Cardiac fibroblast (primary cell): ENCODE measurements at places on chromosomes 16 and 17.

DNA sequence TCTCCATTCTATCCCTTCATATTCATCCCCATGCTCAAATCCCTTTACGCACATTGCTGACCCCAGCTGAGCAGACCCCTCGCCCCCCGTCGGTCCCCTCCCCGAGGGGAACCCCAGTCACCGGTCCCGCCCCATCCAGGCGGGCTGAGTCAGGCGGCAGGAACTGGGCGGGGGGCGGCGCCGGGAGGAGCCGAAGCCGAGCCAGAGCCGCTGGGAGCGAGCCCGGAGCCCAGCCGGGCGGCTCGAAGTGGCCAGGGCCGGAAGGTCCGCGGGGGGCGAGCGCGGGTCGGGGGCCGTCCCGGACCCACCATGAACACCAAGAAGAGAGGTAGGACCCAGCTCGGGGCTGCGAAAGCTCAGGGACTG is 8.6 kb downstream of the RIPOR1 start:
- DNase-seq: peak; percentile 51

DNA sequence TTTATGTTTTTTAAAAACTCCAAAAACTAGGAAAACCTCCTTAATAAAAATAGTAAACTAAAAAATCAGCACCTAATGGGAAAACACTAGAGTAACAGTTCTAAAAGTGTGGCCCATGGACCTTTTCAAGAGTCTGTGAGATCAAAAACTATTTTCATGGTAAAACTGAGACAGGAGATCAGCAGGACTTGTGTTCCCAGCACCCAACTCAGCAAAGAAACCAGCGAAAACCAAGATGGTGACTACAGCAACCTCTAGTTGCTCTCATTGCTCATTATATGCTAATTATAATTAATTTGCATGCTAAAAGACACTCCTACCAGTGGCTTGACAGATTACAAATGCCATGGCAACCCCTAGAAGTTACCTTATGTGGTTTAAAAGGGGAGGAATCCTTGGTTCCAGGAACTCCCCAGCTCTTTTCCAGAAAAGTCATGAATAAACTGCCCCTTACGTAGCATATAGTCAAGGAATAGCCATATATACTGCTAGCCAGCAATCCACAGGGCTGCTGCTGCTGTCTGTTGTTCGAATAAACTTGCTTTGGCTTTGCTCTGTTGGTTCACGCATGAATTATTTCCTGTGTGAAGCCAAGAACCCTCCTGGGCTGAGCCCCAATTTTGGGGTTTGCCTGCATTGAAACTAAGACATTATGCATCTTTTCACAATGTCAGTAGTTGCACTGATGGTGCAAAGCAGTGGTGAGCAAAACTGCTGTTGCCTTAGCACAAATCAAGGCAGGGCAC is 12.4 kb downstream of the CMTR2 start:
- DNase-seq: no peak

GRCh38 chr16:10121897-10122425 is 60.3 kb downstream of the GRIN2A start:
- DNase-seq: no peak

DNA sequence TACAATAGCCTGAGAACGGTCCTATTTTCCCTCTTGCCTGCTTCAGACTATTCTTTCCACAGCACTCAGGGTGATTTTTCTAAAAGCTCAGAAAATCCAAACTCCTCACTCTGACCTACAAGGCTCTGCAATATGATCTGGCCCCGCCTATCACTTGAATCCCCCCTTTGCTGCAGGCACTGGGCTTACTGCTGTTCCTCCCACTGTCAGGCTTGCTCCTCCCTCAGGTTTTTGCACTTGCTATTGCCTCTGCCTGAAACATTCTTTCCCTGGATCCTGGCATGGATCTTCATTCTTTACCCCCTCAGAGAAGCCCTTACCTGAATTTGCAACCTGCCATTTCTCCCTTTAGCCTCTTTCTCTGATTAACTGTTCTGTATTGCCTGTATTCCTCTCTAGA is 52.3 kb downstream of the RPGRIP1L start:
- no peak for DNase-seq

- DNase-seq: no peak
Observed at GRCh38 chr17:10036511-10037061, 131.5 kb upstream of the RCVRN start.

DNA sequence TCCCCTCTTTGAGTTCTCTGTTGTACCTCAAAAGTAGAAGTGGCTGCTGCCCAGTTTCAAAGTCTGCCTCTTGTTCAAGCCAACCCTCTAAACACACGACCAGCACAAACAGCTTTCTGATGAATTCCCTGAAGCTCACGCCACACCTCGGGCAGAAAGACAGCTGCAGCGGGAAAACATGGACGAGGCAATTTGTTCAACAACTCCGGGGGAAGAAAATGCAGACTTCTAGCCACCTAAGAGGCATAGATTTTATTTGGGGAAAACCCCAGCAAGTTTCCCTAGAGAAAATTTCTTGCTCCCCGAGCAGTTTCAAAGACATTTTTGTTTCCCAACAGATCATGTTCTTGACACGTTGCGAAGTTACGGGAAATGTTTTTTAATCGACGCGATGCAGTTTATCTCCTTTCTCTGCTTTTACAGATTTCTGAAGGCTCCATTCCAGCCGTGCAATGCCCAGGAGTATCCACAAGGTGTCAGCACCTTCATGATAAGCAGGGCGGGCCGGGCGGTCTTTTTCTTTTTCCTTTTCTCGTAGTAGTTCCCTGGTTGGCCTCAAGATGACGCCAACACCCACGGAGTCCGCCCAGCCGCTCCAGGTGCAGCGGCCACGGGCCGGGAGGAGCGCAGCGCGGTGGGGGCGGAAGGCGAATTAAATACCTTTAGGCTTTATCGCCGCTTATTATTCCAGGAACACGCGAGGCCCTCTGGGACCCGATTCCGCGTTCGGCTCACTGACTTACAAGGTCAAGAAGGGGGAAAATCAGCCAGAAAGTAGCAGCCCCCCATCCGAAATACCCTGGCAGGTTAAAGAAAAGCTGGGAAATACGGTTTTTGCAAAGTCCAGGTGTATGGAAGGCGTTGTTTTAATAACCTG is 2.9 kb upstream of the FOXC2 start:
- DNase-seq: peak; percentile 96

DNA sequence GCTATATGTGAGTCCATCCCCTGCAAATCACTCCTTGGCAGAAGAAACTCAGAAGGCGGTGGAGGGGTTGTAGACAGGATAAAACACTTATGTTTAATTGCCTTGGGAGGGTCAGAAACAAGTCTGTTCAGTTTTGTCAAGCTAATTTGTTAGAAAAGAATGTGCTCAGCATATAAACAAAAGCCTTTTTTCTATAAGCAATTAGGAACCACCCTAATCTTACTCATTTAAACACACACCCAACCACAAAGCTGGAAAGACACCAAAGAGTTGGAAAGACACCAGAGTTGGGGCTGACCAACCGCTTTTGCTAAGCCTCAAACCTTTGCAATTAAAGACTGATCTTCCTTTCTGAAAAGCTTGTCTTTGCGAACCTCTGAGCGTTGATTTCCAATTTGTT is 439.2 kb upstream of the ERCC4 start:
- DNase-seq: no peak

GRCh38 chr16:50642349-50642748 is 38.8 kb downstream of the SNX20 start:
- DNase-seq: no peak

- DNase-seq: no peak
Observed at GRCh38 chr17:41098042-41098441, at the start of gene KRTAP4-8. Gene KRTAP4-8 (minus strand): TSS chr17:41098142. CDS start chr17:41098084, 58 bp downstream.

DNA sequence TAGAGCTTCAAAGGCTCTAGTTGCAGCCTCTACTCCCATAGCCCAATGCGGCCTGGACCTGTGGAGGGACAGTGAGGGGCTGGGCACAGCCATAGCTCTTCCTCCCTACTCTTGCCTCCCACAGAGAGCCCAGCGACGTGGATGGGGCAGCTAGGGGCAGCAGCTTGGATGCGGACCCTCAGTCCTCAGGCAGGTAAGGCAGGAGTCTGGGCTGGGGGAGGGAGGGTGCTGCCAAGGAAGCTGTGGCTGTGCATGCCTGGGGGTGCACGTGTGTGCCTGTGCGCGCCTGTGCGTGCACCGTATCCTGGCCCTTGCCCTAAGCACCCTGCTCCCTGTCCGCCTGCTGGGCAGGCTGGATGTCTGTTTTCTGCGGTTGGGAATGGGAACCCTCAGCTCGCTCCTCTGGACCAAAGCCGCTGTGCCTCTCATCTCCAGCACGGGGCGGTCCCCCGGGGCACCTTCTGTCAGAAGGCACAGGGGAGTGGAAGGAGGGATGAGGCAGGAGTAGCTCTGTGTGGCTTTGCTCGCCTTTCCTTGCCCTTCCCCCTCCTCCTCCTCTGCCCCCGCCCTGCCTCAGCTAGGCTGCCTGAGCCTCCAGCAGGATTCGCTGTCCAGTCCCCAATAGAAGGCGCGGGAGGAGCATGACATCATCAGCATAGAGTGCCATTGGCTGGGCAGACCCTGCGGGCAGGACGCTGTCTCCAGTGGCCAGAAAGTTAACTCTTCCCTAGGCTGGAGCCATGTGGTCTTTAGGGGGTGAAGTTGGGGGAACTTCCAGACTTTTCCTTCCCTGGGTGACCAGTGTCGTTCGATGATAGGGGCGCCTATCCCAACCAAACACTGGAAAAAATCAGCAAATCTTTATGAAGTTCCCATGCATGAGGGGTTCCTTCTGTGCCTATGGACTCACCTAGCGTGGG is 797 bp downstream of the PRCD start:
- DNase-seq: peak; percentile 96

GRCh38 chr16:55083052-55083451 is 152.4 kb downstream of the IRX5 start:
- no peak for DNase-seq

GRCh38 chr17:78628547-78629435 is 51.6 kb upstream of the DNAH17 start:
- no peak for DNase-seq

GRCh38 chr17:2075336-2076086 is 20.6 kb downstream of the HIC1 start:
- no peak for DNase-seq

DNA sequence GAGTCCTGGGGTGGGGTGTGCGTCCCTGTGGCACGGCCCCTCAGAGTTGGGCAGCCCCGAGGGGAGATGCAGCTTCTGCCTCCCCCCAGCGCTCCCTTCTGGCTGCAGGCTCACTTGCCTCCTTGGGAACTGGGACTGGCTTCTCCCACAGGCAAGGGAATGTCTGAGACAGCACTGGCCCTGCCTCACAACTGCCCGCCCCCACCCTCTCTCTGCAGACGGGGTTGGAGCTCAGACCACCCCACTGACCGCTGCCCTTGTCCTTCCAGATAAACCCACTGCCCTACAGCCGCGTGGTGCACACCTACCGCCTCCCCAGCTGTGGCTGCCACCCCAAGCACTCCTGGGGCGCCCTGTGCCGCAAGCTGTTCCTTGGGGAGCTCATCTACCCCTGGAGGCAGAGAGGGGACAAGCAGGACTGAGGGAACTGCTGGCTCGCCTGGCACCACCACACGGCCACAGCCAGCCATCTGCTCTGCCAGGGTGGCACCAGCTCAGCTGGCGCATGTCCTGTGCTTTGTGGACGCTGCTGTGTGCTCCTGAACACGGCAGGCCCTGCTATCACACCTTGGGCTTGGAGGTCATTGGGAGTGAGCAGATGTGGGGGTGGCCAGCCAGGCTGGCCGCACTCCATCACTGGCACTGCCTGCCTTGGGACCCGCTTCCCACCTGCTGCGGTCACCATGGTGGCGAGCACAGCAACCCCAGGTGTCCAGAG is 7.1 kb upstream of the RAB40C start:
- no peak for DNase-seq

- DNase-seq: no peak
Observed at GRCh38 chr17:82011617-82012187, 11.0 kb downstream of the CENPX start.

DNA sequence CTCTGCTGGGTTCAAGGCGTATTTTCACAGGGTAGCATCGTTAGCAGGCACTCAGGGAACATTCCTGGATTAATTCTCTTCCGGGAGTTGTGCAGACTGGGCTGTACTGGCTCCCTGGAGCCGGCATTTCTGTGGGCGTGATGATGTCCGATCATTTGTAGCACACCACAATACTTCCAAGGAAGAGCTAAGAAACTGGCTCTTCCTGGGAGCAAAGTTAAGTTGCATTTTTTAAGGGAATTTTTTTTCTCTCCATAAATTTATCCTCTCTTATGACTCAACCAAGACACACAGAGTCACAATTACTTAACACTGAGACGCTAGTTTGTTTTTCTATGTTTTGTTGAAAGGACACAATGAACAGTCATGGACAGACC is 211.6 kb upstream of the FOXF1 start:
- peak; percentile 27 for DNase-seq

GRCh38 chr17:58330997-58331814 is 2.6 kb upstream of the TSPOAP1 start:
- DNase-seq: no peak

DNA sequence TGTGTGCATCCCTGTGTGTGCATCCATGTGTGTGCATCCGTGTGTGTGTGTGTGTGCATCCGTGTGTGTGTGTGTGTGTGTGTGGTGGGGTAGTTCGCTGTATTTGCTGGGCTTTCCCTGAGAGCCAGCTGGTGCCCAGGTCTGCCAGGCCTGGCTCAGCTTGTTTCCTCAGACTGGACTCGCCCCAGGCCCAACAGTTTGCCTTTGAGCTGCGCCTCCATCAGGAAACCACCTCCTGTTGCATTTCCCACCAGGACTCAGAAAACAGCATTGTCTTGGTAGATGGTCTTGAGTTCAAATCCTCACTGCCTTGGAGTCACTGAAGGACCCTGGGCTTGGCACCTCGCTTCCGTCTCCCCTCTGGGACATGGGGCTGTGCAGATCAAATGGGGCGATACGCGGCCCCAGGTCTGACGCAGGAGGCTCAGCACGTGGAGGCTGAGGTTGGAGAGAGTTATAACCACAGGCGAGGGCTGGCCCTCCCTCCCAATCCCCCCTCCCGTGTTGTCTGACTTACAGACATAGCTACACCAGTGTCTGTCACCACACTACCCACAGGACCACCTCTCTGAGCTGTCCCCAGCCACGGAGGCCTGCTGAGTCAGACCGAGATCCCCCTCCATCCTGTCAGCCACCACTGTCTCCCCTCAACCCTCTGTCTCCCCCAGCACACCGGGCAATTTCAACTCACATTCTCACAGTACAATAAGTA is 4.7 kb downstream of the ITGAE start:
- DNase-seq: no peak

GRCh38 chr17:7854078-7854777 is 638 bp upstream of the TMEM88 start:
- no peak for DNase-seq

DNA sequence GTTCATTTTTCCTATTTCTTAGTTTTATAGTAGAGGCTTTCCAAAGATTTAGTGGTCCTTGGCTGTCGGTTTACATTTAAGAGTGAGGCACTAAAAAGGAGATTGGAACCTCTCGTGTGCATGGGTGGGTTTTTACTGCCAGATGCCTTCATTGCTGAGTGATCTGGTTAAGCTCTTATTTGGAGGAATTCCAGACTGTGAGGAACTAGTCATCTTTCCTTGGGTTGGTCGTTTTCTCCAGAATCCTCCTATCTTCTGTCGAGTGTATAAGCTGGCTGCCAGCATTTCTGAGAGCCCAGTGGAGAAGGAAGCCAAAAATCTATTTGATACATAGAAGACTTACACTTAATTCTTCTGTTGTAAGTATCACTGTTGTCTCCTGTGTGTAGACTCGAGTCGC is 22.6 kb downstream of the IST1 start:
- DNase-seq: peak; percentile 73
